ENCODE measurements at places on chromosomes 2 and 18. TPM values are rescaled to one million over a fixed set of nuclear protein-coding genes. Genes with fewer than 3 reads are reported as not detected.

SMAD7 gene
- total RNA-seq, result 42.4 TPM

SPC25 gene
- 0.24 TPM for total RNA-seq

KIAA2012 gene
- total RNA-seq, result not detected

L3MBTL4 gene
- 0.70 TPM for total RNA-seq

RGPD3 gene
- total RNA-seq, result 0.08 TPM

SAG gene
- not detected for total RNA-seq

TMEM37 gene
- 1.5 TPM for total RNA-seq

MDH1B gene
- 1.3 TPM for total RNA-seq

DNA sequence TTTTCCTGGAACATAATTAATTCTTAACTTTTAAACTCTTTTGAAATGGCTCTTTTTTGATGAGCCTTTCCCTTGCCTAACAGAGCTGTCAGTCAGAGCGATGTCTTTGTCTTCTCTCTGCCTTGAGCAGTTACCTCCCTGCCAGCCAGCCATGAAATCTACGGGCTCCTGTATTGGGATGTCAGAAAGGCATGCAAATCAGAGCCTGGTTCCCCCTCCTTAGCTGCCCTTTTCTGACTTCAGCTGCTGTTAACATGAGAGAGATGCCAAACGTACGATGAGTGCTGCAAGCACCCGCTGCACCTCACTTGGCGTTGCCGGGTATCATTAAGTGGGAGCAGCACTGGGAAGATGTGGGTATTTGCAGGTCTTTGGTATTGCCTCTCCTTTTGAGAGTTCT lies 131.4 kb upstream of the BOD1L2 start:
- no peak for DNase-seq

- peak; percentile 77 for DNase-seq
These were observed 709 bp downstream of the PTPN2 start for GRCh38 chr18:12883372-12883683.

GRCh38 chr2:112636605-112637288 lies 9.0 kb upstream of the SLC20A1 start:
- no peak for DNase-seq

DNA sequence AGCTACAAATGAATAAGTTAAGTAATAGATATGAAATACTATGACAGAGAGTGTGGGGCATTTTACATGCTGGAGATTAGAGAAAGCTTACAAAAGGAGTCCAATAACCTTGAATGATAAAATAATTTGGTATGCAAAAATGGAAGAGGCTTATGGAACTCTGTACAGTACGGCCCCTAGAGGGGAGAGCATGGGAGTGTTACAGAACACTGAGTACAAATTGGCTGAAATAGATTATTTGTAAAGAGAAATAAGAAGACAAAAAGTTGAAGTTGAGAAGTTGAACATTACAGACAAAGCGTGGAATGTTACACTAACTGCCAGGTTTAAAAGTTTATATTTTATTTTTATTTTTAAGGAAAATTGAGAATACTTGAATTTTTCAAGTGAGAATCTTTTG lies 192.1 kb upstream of the DOK6 start:
- no peak for DNase-seq

DNA sequence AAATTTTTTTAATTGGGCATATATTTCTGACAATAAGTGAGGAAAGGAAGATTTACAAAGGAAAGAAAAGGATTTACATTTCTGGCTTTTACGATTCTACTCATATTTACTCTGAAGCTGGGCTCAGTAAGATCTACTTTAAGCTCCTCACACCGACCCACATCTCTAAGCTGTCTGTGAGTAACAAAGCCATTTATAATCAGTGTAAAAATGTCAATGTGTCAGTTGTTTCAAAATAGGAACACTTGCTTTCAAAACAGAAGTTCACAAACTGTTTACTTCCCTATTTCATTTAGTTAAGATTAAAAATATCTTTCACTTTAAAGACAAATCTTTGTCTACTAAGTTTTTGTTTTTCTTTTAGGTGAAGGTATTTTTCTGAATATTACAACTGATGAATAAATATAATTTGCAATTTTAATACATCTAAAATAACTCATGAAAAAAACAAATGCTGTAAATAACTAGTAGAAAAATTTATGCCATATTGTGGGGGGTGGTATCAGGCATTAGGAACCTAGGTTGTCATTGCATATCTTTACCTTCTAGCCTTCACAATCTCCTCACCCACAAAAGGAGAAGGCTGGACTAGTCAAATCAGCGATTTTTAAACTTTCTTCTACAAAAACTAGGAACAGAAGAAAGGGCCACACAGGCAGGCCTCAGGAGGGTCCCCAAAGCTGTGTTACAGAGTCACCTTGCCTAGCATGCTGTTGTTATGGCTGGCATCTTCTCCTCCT lies 64.5 kb downstream of the TMEM131 start:
- DNase-seq, result no peak

DNA sequence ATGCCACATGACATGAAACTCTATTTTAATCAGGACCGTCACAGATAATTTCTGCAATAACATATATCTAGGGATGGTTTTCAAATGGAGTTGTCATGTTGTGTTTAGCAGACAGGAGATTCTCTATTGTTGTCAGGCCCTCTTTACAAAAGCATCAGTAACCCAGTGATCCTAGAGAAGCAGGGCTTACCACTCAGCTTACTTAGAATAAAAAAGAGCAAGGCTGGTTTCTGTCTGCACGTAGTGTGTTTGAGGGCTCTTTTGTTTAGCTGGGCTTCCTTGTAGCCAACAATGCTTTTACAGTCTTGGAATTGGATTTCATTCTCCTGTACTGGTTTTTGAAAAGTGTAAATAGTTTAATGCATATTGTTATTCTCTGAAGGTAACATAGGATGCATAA lies 210.5 kb upstream of the NRP2 start:
- DNase-seq, result no peak

DNA sequence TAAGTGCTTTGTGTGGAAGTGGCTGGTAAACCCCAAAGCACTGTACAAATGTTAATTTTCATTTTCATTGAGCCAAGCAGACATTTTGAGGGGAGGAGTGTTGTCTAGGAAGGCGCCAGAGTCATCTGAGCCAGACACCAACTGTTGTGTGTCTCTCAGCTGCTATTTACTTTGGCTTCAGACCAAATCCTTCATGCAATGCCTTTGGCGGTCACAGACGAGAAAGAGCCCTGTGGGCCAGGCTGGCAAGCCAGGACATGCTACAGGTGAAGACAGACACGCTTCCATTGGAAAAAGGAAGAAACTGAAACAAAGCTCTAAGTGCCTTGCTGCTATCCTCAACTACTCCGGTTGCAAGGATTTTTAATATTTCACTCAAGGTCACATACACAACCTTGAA lies 115.4 kb upstream of the CDC42EP3 start:
- no peak for DNase-seq

DNA sequence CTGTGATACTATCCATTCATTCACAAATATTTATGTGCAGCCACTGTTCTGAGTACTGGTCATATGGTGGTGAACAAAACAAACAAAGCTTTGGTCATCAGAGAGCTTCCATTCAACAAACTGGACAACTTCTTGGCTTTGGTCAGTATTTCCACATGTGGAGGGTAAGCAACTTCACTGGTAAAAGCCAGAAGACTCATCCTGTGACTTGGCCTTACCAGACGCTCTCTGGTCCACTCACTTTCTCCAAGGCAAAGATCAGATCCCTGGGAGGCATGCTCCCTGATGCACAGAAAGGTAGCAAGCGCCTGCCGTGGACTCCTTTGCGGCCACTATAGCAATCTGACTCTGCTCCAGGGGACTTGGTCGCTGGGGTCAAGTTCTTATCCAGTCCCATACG lies 179.5 kb downstream of the EN1 start:
- no peak for DNase-seq

DNA sequence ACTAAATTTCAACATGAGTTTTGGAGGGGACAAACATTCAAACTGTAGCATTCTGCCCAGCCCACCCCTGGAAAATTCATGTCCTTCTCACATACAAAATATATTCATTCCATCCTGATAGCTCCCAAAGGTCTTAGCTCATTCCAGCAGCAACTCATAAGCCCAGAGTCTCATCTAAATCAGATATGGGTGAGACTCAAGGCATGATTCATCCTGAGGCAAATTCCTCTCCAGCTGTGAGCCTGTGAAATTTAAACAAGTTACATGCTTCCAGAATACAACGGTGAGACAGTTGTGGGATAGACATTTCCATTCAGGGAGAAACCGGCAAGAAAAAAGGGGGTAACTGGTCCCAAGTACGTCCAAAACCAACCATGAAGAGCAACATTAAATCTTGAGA lies 43.5 kb upstream of the FAHD2A start:
- DNase-seq, result no peak

- DNase-seq, result no peak
These were observed 190.1 kb upstream of the TNP1 start for GRCh38 chr2:217049956-217050355.

- peak; percentile 73 for DNase-seq
These were observed 273.3 kb downstream of the TNS1 start for GRCh38 chr2:217729421-217730053.

DNA sequence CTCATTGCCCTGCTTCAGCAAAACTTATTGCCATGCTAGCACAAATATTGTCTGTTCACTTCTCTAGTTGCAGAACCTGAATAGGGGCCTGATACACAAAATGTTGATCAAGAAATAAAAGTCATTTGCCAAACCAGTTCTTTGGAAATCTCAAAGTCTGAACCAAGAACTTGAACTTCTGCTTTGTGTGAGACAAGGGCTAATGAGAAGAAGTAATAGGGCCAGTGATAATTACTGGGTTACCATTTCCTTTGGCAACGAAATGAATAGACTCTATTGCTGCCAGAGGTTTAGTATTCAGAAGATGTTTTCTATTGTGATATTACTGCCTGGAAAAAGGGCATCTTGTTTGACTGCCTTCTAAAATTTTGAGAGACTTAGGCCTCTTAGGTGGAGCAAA lies 35.0 kb downstream of the TMEFF2 start:
- DNase-seq, result no peak

DNA sequence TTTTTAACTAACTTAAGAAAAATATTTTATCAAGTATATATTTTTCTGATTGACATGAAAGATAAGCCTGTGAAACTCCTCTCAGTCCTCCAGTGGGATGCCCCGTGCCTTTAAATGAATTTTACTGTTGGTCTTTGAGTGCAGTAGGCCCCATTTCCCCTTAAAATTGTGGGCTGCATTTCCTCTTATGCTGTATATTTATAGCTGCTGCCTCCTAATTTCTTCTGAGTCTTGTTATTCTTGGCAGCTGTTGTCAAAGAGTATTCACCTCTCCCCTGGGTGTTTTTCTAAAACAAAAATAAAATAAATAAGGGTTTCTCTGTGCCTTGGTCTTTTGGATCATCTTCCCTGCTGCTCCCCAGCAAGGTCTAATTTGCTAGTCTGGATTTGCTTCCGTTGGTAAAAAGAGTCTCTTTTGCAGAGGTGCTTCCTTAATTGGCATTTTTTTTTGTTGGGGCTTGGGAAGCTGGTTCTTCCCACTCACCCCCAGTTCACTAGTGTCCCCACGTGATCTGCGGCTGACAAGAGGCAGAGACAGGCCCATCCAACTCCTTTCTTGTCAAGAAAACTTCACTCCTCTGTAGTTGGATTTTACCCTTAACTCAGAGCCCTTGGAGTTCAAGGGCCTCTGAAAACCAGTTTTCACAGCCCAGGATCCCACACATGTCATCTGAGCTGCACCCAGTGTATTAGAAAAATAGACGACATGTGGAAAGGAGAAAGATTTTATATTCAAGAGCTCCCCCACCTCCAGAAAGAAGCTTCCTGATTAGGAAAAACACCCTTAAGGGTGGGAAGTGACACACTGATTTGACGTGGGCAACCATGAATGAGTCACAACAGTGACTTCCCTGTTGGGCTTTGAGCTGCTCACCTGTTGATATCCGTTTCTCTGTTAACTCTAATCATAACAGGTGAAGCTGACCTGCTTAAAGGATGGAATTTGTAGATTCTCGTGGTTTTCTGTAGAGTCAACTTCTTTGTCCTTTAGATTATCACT lies 431.5 kb downstream of the DCDC2C start:
- DNase-seq, result no peak

DNA sequence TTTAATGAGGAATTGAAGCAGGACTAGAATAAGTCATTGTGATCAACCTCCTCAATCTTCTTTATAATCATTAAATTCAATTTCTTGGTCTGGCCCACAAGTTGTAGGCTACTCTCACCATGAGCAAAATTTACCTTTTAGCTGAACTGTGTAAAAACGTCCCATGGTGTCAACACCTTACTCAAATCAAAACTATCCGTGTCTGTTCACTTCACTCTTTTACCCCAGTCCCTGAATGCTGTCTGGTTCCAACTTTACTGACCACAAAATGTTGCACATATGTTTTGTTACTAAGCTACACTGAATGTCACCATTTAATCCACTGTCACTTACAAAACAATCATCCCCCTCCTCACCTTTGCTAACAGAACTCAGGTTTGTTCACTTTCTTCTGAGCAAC lies 951.6 kb upstream of the SLC39A10 start:
- no peak for DNase-seq

GRCh38 chr2:33577084-33577483 lies 22.0 kb downstream of the FAM98A start:
- no peak for DNase-seq

DNA sequence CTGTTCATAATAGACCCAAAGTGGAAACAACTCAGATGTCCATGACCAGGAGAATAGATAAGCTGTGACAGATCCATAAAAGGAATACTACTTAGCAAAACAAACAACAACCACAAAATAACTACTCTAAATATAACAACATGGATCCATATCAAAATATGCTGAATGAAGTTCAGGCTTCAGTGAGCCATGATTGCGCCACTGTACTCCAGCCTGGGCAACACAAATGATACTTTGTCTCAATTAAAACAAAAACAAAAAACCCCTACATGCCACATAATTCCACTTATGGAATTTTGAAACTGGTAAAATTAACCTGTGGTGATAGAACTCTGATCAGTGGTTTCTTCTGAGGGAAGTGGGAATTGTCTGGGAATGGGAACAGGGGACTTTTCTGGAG lies 11.2 kb upstream of the MYO3B start:
- DNase-seq, result no peak

DNA sequence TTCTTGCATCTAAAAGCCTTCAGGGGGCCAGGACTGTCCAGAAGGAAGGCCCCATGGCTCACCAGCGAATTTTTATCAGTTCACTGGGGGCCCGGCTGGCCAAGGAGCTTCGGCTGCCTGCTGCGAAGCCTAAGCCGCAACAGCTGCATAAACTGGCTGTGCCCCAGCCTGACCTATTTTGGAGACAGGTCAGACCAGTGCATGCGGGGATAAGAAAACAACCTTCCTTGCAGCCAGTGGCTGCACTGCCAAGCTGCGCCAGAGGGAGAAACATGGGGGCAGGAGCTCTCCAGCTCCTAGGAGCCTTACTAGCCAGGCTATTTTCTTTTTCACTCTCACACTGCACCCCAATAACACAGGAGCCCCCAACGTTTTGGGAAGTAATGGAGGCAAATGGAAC lies 15.2 kb downstream of the PAX3 start:
- DNase-seq, result no peak
